Adrenal gland (tissue), 19 donors: ENCODE measurements at places on chromosomes 5 and 9. TPM values are rescaled to one million over a fixed set of nuclear protein-coding genes. Genes with fewer than 3 reads are reported as not detected.

The SPINK4 gene
- total RNA-seq, result not detected

DNA sequence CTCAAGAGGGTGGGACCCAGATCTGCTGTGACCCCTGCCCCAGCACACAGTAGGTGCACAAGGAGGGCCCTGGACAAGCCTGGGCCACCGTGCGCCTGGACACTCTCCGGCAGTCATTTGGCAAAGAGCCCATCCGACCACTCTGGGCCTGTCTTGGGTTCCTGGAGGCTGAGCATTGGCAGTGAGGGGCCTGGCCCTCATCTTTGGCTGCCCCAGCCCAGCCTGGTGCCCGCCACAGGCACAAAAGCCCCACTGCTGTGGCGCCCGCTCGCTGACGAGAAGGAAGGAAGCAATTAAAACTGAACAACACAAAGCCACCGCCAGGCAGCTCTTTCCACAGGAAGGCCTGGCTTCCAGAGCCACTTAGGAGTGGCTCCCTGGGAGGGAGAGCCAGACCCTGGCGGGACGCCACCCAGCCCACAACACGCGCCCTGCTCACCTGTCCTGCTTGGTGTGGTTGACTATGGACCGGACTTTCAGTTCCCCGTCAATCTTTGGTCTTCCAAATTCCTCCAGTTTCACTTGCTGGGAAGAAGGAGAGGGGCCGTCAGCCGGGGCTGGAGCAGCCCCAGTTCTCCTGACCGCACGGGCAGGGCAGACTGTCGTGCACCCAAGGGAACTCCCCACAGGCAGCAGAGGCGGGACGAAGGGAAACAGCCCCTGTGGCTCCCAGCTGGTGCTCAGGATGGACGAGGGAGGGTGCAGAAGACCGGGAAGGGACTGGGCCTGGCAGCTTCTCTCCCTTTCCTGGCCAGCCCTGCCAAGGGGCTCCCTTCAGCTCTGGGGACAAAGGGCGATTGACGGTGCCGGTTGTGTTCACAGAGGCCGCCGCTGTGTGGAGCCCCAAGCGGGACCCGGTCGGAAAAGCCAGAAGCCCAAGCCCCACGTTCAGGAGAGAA, 50.9 kb upstream of the SARDH start:
- H3K36me3 ChIP-seq, result peaks cover 30% of the 10 kb centered on the region
- no peak overlapping the region for H3K4me3 ChIP-seq

- H3K27ac ChIP-seq, result peak overlapping the region; percentile 15
- no peaks in the 10 kb centered on the region for H3K27me3 ChIP-seq
- no peaks in the 10 kb centered on the region for H3K36me3 ChIP-seq
- H3K4me3 ChIP-seq, result no peak overlapping the region
- DNase-seq, result no peak
Measured at GRCh38 chr9:33042473-33042872, 17.4 kb downstream of the DNAJA1 start.

The INSL4 gene
- not detected for total RNA-seq

GRCh38 chr9:135034106-135034505, 53.4 kb upstream of the OLFM1 start:
- no peaks in the 10 kb centered on the region for H3K4me1 ChIP-seq
- no peaks in the 10 kb centered on the region for H3K36me3 ChIP-seq
- no peaks in the 10 kb centered on the region for H3K27me3 ChIP-seq
- no peak for DNase-seq
- no peak overlapping the region for H3K27ac ChIP-seq

The LMX1B gene
- not detected for total RNA-seq

DNA sequence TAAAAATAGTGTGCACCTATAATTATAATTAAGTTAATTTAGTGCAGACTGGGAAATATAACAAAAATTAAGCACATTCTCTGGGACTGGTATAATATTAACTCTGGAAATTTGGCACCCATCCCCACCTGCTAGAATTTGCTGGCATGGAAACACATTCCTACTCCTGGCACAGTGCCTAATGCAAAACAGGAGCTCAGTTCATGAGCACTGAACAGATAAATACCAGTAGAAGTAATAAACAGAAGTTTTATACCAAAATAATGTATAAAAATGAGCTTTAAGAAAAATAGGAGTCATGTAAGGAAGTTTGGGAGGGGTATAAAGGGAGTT, 23.7 kb upstream of the NPR3 start:
- H3K27me3 ChIP-seq, result no peaks in the 10 kb centered on the region
- H3K36me3 ChIP-seq, result no peaks in the 10 kb centered on the region
- H3K4me1 ChIP-seq, result peaks cover 7% of the 10 kb centered on the region
- H3K27ac ChIP-seq, result no peak overlapping the region
- no peak overlapping the region for H3K4me3 ChIP-seq
- peak; percentile 75 for DNase-seq
